ENCODE measurements at places on chromosomes 11 and 22.

DNA sequence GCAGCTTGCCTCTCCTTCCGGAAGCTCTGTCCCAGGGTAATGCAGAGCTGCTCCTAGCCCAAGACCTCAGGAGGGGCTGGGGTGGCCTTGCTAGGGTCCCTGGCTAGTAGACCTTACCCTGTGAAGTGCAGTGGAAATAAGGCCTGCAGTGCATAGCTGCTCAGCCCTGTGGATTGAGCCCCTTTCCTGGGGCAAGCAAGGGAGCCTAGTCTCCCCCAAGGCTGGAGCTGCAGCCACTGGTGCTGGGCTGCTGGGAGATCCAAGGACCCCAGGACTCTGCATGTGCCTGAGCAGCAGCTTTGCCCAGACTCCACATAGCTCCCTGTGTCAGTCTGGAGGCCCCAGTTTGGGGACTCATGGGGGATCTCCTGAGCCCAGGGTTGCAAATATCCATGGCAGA, 57.9 kb downstream of the FANCF start:
- no peak for DNase-seq

DNA sequence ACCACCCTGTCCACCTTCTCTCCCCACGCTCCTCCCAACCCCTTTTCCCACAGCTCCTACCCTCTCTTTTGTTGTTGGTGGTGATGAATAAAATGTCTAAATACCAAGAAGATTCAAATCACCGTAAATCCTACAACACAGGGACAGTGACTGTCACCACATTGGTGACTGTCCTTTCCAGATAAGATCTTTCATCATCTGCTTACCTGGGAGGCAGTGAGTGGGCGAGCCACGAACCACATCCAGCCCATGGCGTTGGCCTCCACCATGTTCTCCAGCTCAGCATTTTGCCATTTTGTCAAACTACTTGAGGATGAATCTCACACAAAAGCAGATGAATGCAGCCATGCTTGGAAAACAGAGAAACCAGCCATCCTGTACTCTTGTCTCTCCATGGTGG, 6.7 kb upstream of the CYTH4 start:
- DNase-seq: no peak

GRCh38 chr11:133929401-133930052, 27.2 kb downstream of the IGSF9B start:
- DNase-seq: no peak

GRCh38 chr11:36141956-36142355, 147.3 kb downstream of the COMMD9 start:
- DNase-seq: no peak

- DNase-seq: no peak
Measured at GRCh38 chr22:25650833-25651232, 86.4 kb downstream of the GRK3 start.

DNA sequence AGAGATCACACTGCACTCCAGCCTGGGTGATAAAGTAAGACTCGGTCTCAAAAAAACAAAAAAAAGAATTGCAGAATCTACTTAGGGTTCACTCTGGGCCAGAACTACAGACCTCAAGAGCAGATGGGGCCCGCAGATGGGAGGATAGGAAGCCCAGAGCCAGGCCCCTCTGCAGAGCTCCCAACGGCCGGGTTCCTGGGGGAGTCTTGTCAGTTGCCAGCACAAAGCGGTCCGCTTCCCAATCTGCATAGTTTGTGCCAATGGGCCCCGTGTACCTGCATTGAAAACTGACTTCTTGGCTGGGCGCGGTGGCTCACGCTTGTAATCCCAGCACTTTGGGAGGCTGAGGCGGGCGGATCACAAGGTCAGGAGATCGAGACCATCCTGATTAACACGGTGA, 1.7 kb upstream of the CHID1 start:
- no peak for DNase-seq

DNA sequence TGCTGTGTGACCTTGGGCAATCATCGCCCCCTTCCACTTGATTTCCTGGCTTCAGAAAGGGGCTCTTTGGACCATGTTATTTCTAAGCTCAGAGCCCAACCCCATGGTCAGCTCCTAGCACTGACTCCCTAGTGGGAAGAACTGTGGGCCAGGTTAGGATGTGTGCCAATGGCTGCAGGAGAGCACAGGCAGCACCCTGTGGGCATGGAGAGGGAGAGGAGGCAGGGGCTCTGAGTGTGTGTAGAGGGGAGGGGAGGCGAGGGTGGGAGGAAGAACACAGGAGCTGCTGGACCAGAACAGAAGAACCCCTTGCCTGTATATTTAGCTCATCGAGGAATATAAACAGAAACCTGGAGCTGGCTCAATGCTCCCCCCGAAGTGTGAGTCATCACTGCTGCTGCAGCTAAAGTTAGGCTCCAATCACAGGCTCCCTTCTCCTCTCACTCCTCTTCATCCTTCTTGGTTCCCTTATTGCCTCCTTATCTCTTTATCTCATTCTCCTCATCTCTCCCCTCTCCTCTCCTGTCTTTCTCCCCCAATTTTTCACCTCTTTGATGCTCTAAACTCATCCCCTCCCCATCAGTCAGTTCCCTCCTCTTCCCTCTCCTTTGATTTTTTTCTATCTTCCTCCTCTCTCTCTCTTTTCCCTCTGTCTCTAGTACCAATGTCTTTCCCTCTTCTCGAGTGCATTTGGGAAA, 14.5 kb upstream of the RPS19BP1 start:
- no peak for DNase-seq

- no peak for DNase-seq
Measured at GRCh38 chr11:43835104-43835503, 45.5 kb upstream of the ALKBH3 start.

- DNase-seq: no peak
Measured at GRCh38 chr11:68032003-68032402, 1.5 kb downstream of the NDUFS8 start.

DNA sequence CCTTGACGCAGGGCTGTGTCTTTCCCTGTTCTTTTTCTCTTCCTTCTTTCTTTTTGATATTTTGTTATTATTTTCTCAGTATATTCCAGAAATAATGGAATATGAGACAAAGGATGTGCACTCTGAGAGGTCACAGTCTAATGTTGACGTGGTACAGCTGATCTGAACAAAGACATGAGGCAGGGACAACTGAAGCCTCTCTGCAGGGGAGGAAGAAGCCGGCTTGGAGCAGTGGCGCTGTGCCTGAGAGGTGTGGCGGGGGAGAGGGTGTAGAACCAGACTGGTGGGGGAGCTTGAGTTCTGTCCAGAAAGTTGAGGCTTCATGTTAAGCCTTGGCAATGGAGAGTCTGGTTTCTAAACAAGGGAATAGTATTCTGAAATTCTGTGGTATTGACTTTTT, 34.7 kb downstream of the ADAMTS15 start:
- no peak for DNase-seq

DNA sequence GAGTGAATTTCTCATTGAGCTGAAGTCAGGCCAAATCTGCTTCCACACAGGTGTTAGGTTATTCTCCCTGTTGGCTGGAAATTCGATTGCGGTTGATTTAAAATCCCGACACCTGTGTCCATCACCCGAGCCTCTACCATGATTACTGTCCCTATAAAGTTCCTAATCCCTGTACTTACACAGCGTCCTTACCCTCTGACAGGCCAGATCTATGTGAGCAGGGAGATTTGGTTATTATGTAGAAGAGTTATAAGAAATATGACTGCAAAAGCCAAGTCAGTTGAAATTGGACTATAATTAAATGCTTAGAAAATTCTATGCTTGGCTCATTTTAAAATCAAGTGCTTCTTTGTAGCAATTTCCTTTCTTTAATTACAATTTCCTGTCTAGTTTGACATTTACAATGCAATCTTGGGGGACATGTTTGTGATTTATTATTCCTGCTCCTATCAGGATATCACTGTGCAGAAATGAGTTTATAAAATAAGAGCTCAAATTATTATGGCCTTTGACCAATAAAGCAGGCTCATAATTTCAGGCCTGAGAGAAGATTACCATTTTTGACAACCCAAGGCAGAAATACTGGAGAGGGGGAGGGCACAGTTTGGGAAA, 32.5 kb upstream of the LMO1 start:
- no peak for DNase-seq

DNA sequence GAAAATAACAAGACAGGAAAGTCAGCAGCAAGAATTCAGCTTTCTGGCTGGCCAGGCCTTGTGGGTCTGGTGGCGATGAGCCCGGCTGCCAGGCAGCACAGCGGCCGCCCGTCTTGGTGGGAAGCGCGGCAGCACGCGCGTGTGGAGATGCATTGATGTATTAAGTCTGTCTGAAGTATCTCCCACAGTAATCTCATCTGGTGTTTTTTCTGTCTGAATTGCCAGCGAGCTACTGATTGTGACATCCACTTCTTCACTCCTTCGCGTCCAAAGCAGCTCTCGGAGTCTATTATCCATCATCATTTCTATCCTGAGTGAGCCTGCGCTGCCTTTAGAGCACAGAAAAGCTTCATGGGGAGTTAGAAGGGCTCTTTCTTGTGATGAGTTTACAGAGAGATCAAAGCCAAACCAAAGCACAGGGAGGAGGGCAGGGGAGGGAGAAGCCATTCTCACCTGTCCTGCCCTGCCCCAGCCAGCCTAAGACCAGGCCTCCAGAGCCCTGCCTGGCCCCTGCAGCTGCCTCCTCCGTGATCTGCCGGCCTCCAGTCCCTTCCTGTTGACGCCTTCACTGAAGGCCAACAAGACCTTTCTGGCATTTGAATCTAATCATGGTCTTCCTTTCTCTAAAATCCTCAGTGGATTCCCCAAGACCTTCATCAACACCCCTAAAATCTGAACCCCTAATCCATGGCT, 1419.0 kb downstream of the TBC1D22A start:
- DNase-seq: no peak

- no peak for DNase-seq
Measured at GRCh38 chr11:3245071-3245470, 12.9 kb upstream of the MRGPRE start.

GRCh38 chr11:86816251-86816726, 15.9 kb downstream of the PRSS23 start:
- no peak for DNase-seq

DNA sequence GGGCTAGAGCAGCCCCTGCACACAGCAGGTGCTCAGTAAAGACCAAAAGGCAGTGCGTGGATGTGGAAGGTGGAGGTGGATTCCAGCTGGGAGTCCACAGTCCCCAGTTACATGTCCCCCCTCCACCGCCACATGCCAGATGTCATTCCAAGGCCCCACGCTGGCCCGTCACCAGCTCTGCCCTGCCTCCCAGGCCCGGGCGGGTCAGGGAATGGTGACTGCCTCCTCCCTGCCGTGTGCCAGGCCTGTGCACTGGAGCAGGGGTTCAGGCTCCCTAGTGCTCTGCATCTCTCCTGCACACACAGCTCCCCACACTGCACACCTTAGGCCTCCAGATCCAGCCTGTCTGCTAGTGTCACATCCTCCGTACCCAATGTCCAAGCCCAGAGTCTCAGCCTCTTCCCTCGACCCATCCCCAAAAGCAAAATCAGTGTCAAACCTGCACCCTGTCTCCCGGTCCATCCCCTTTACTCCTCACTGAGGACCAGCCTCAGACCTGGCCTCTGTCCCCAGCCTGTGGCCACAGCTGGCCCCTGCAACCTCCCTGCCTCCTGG, 40.2 kb upstream of the PRODH start:
- no peak for DNase-seq

- DNase-seq: no peak
Measured at GRCh38 chr11:17613428-17613962, 66.4 kb downstream of the OTOG start.

GRCh38 chr11:67302571-67303131, 679 bp upstream of the SSH3 start:
- DNase-seq: no peak

- no peak for DNase-seq
Measured at GRCh38 chr22:40436505-40437431, 66.4 kb downstream of the SGSM3 start.

GRCh38 chr11:86523738-86524619, 148.4 kb downstream of the ME3 start:
- no peak for DNase-seq

DNA sequence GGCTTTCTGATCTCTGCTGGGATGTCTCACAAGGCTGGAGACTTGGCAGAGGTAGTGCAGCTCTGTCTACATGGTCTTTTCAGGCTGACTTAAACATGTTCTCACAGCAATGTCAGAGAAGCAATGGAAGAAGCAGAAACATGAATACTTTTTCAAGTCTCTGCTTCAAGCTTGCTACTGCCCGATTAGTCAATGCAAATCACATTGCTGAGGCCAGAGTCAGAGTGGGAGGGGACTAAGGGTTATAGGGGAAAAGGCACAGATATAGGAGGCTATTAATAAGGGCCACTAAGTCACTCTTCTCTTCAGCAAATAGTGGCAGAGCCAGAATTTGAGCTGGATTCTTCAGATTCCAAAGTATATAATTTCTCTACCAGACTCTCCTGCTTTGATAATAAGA, 390.5 kb downstream of the TMEM135 start:
- DNase-seq: no peak

GRCh38 chr22:24025475-24025874, 14.4 kb downstream of the CABIN1 start:
- no peak for DNase-seq

DNA sequence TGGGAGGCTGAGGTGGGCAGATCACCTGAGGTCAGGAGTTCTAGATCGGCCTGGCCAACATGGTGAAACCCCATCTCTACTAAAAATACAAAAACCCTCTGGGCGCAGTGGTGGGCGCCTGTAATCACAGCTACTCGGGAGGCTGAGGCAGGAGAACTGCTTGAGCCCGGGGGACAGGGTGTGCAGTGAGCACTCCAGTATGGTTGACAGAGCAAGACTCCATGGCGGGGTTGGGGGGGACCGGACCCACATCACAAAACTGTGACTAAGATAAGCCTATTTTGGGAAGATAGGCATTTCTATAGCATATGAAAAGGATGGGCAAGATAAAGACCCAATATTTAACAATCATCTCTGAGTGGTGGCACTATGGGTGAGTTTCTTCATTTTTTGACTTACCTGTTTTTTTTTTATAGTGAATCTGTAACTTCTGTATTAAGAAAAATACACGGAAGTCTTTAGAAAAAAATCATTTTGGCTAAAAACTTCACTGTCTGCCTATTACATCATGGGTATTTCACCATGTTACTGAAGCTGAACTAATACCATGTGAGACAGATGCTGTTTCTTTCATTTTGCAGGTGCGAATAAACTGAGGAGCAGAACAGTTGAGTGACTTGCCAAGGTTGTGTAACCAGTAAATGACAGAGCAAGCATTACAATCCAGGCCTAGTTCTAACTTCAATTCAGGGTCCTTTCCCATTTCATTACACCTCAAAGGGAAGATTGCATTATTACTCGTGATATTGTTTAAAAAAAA, 2.5 kb downstream of the CELF1 start:
- no peak for DNase-seq
